ENCODE measurements at places on chromosomes 3 and 15.
A peak's percentile ranks its signal among the peaks of the same experiment; 100 is the strongest.

DNA sequence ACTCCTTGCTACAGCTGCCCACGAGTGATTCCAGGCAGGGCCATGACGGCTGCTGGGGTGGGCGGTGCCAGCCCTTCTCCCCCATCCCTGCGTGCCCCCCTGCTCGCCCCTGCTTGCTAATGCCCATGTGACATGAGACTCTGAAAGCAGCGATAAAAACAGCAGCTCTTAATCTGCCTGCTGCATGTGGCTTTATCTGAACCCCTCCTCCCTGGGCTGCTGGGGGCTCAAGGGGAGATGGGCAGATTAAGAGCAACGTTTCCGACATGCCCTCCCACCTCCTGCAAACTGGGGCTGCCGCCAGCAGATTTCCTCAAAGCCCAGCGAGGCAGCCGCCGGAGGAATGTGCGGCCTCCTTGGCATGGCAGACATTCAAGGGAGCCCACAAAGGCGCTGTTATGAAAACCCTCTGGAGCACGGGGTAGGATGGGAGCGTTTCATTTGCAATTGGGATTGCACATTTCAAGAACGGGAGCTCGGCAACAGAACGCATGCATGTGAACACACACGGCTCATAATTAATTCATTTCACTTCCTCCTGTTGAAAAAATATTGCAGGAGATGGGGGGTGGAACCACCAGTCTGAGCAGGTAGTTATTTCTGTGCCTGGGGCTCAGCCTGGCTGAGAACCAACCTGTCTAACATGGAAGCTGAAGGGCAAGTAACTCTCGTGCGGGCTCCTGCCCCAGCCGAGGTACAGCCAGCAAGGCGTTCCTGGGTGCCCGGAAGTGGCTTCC is 504.2 kb upstream of the PROK2 start:
- no peak for DNase-seq

DNA sequence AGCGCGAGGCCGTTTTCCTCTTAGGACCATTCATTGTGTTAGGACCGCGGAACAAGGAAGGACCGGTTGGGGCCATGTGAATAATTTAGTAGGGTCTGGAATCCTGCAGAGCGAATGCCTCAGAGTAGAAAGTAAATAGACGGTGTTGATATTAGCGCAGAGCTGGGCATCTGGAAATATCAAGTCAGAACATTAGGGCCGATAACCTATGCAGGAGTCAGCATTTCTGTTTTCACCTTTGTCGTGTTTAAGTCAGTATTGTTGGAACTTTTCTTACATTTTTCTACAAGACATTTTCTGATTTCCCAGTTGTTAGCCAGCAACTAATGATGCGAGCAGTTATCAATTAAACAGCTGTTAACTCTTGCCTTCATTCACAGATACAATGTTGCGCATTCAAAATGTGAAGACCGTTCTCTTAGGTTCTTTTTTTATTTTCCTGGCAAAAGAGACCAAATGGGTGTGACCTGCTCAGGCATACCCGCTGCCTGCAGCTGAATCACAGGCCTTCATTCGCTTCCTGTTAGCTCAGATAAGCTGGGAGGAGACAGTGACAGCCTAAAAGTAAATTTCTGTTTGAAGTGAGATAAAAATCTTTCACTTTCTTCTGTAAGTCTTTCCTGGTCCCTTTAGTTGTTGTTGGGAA is 966 bp upstream of the PKM start:
- no peak for DNase-seq

GRCh38 chr3:21672303-21672702 is 78.7 kb downstream of the ZNF385D start:
- peak; percentile 74 for DNase-seq

DNA sequence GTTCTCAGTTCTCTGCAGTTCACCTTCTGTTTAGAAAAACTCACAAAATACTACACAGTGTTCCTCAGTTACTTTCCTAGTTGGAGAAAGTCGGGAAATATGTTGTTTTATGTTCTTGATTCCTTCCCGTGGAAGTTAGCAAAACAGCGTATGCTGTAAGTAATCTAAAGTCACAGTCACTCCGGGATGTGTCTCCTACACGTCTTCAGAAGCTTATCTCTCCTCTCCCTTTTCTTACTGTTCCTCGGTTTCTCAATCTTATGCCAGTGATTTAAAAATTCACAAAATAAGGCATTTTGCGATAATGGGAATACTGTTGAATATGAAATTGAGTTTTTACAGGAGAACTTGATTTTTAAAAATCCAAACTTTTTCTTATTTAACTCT is 1.7 kb downstream of the HEG1 start:
- DNase-seq, result no peak

DNA sequence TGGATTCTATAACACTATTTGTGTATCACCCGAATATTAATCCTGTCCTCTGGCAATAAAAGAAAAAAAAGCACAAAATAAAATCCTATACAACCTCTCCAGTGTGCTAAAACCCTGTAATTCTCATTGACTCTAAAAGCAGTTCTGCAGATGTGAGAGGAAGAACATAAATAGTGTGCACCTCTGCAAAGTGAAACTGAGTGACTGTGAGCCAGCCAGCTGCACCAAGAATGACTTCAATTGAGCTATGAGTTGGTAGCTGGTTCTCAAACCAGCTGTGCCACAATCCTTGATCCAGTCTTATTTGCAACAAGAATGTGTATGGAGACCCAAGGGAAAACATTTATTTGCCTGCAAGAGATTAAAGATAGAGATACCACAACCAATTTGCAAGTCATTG is 31.2 kb upstream of the COL8A1 start:
- DNase-seq, result no peak

DNA sequence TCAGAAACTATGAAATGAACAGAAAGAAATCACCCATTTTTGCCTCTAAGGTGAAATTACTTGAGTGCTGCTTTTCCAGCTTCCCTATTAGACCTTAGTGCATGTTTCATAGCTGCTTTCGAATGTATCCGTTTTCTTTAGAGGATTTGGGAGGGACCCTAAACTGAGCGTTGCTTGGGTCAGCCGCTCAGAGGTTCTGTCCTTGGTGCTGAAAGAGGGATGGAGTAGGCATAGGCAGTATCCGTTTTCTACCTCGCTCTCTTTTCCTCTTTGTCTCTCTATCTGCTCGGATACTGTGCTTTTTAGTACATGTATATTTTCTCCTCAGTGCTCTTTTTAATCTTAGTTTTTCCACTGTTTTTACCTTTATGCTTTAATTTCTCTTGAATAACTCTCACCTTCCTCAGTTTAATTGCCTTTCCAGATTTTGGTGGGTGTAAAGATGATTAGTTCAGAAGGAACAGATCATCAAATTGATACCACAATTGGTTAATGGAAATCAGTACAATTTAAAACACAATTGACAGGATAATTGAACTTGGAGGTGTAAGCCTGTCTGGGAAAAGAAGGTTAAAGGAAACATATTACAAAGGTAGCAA is at the start of gene DRD3:
DRD3 (minus strand) TSS at position 283 of the 599 bp plus-strand sequence. CDS start 7,060 bp downstream, outside the sequence.
- DNase-seq, result no peak

DNA sequence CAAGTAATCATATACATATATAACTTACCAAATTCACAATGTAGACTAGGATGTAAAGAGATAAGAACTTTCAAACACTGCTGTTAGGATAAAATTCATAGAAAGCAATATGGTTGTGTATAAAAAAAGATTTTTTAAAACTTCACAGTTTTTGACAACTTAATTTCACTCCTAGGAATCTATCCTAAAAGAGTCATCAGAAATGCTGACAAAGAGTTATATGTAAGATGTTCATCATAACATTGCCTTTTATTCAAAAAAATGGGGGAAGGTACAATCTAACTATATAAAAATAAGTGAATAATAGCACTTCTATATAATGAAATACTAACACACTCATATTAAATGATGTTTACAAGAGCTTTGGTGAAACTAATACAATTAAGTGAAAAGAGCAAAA is 4.3 kb upstream of the CLDN18 start:
- DNase-seq, result no peak

- DNase-seq, result no peak
Measured at GRCh38 chr3:157672061-157672460, 168.8 kb upstream of the VEPH1 start.

DNA sequence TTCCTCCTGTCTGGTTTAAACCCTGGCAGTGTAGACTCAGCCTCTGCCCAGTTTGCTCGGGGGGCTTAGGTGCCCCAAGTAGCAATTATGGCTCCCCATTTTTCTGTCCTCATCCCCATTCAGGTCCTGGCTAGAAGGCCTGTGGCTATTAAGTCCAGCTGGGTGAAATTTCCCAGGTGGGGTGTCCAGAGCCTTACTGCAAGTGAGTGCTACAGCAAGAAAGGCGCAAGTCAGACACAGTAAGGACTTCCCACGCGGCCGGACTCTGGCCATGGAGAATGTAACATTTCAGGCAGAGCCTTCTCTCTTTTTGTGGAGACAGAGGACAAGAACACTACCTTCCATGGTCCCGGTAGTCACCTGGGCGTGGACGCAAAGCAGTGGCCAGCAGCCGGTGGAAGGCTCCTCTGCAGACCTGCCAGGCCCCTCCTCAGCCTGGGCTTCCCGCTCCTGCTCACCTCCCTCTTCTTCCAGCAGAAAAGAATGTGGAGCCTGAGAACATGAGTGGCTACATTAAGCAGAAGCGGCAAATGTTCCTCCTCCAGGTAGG is 23.3 kb downstream of the CFAP100 start:
- no peak for DNase-seq

DNA sequence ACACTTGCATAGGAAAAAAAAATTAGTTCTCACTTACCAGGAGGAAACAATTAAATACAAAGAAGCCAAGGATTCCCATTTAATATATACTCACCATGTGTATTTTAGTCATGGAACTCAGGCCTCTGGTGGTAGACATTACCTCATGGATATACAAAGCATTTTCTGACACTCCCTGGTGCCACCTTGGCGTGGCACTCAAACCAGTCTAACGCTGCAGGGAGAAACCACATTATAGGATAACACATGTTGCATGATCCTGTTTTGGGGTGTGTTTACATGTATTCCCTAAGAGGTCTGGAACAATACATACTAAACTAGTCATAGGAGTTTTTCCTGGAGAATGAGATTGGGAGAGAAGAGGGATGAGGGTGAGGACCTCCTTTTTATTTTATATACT is 5.9 kb upstream of the RTF1 start:
- peak; percentile 14 for DNase-seq

DNA sequence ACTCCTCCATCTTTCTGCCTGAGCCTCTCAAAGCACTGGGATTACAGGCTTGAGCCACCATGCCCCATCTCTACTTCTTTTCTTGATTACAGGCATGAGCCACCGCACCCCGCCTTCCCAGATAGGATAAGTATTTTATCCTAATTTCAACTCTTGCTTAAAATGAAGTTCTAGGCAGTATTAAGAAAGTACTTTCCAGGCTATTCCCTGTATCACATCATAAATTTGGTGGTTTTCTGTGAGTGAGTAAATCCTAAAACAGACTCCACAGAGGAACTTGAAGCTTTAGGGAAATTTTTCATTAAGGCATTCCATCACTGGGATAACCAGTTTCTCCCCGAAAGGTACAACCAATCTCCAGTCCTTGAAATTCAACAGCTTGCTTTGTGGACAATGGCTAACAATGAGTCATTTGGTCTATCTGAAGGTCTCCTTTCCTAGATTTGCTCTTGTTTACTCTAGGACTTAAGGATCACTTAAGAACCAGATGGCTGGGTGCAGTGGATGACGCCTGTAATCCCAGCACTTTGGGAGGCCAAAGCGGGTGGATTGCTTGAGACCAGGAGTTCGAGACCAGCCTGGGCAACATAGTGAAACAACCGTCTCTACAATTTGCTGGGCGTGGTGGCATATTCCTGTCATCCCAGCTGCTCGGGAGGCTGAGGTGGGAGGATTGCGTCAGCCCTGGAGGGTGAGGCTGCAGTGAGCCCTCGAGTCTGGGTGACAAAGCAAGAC is 49.7 kb upstream of the SKIL start:
- peak; percentile 14 for DNase-seq

GRCh38 chr3:73080216-73080966 is 18.9 kb downstream of the EBLN2 start:
- no peak for DNase-seq

- DNase-seq, result no peak
Measured at GRCh38 chr3:49022688-49023171, 809 bp downstream of the NDUFAF3 start.

DNA sequence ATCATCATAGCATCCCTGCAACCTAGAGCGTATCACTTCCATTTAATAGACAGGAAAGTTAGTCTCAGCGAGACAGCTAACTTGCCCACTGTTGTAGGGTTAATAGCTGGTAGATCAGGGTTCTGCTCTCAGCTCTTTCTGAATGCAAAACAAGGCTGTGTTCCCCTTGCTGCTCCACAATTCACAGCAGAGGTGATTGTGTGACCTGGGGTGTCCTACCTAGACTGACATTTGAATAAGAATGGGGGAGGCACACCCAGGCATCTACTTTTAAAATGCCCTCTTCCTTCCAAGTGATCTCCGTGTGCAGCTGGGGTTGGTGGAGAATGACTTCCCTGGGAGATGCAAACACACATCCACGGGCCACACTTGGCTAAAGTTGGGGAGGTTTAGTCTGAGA is 43.0 kb upstream of the CACNA2D3 start:
- DNase-seq, result no peak

GRCh38 chr3:124816206-124816605 is 71.0 kb downstream of the ITGB5 start:
- DNase-seq, result no peak

DNA sequence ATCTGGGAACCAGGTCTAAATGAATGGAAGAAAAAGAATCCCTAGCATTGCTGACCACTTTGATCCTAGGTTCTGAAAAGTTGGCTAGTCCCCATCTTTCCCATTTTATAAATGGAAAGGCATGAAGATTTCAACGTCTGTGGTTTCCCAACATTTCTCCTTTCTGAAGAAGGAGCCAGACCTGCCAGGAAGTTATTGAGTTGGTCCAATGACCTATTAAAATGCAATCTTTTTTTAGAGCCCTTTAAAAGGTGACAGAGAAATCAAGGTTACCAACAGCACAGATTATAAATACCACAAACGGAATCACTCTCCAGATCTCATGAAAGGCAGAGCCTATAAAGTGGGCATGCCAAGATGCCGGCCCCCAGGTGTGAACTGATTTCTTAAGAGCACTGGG is 505.6 kb upstream of the THBS1 start:
- no peak for DNase-seq

- no peak for DNase-seq
Measured at GRCh38 chr3:39766433-39766832, 43.0 kb upstream of the MYRIP start.

DNA sequence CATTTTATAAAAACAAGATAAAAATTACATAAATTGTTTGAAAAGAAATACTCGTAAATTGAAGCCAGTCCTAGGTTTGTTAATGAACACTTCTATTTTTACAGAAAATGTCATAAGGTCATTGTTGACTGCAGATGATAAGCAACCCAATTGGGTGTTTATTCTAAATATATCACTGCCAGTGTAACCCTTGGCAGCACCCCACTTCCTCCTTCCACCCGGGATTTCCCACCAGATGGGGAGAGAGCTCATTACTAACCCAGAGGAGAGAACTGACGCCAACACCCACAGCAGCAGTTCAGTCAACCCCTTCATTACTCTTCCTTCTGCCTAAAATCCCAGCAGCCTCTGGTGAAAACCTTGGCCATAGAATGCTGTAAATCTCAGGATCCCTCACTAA is 307.6 kb downstream of the GAP43 start:
- no peak for DNase-seq

Data from epithelial cell of prostate (primary cell).